ENCODE measurements at places on chromosomes 2 and 18. TPM values are rescaled to one million over a fixed set of nuclear protein-coding genes. Genes with fewer than 3 reads are reported as not detected.
A peak's percentile ranks its signal among the peaks of the same experiment; 100 is the strongest.

GRCh38 chr2:215868846-215869543 lies 144.4 kb downstream of the MREG start:
- no peaks in the 10 kb centered on the region for H3K36me3 ChIP-seq
- DNase-seq, result no peak
- no peak overlapping the region for H3K4me3 ChIP-seq
- no peaks in the 10 kb centered on the region for H3K4me1 ChIP-seq
- peaks cover 13% of the 10 kb centered on the region for H3K27me3 ChIP-seq
- H3K27ac ChIP-seq, result no peak overlapping the region

GRCh38 chr2:97663626-97663961 lies 250 bp downstream of the ACTR1B start:
- H3K27me3 ChIP-seq, result no peaks in the 10 kb centered on the region
- H3K36me3 ChIP-seq, result peaks cover 13% of the 10 kb centered on the region
- DNase-seq, result no peak

DNA sequence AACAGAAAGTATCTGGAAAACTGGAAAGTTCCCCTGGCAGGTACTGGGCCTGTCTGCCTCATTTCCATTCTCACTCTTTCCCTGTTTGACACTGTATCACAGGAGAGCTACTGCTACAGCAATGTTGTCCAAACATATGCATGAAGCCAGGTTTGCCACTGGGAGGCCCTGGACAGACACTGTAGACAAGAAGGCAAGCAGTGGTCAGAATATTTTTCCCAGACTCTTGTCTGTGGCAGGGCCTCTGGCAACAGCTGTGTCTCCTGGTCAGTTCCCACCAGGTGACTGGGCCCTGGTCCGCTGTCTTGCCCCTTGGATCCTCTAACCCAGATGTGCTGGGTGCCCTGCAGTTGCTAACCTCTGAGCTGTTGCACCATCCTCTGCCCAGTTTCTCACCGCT lies 178.9 kb upstream of the FANCL start:
- H3K4me1 ChIP-seq, result no peaks in the 10 kb centered on the region
- DNase-seq, result no peak
- peaks cover 7% of the 10 kb centered on the region for H3K27me3 ChIP-seq
- no peak overlapping the region for H3K4me3 ChIP-seq

Gene CFAP65
- not detected for total RNA-seq

Gene CNRIP1
- not detected for total RNA-seq

GRCh38 chr2:51510303-51510702 lies 478.4 kb upstream of the NRXN1 start:
- H3K27me3 ChIP-seq, result no peaks in the 10 kb centered on the region
- no peaks in the 10 kb centered on the region for H3K36me3 ChIP-seq
- H3K4me1 ChIP-seq, result no peaks in the 10 kb centered on the region

GRCh38 chr2:138329591-138329990 lies 172.0 kb upstream of the SPOPL start:
- no peak overlapping the region for H3K4me3 ChIP-seq

DNA sequence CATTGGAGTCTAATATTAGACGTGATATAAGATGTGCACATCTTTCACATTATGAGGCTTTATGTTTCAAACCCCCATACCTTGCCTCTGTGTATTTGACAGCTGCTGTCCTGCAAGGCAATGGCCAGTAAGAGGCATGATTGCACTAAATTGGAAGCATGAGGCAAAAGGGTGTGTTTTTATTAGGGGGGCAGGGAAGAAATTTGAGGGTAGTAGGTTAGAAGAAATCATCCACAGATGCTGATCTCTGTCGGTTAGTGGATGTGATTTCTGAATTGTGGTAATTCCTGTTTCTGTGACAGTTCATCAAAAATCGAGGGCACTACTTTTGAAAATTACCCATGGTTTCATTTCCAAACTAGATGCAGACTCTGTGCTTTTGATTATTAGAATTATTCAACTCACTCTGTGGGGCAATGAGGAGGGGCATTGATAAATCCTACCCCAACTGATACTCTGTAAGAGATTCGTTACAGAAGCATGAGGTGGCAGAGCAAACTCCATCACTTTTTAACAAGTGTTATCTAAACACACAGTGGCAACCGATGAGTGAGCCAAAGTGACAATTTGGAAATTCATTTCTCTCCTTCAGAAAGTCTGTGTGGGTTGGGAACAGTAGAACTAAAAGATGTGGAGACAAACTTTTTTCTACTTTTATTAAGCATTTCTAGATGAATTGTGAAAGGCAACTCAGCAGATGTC lies 453.0 kb downstream of the ARHGAP15 start:
- peaks cover 25% of the 10 kb centered on the region for H3K36me3 ChIP-seq
- no peak overlapping the region for H3K27ac ChIP-seq

DNA sequence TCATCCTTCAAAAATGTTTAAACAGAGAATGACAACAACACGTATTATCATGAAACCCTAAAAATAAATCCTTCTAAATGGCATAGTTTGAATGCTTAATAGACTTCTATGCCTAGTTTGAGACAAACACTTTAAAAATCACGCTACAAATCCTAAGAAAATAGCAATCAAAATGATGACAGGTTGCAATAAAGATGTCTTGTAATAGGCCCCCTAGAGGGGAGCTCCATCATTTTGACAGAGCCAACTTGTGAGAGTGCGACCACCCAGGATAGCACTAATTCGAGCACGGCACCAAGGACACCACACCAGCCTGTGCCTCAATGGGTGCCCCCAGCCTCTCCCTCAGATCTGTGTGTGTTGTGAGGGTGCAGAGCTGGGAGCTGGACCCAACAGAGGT lies 241.3 kb upstream of the PXDN start:
- H3K4me3 ChIP-seq, result no peak overlapping the region
- DNase-seq, result no peak
- H3K36me3 ChIP-seq, result no peaks in the 10 kb centered on the region
- no peak overlapping the region for H3K27ac ChIP-seq
- H3K27me3 ChIP-seq, result peaks cover 6% of the 10 kb centered on the region

Gene INPP1
- total RNA-seq, result 13.7 TPM

Gene RESP18
- not detected for total RNA-seq

GRCh38 chr18:31741097-31741735 lies 19.5 kb downstream of the SLC25A52 start:
- no peak overlapping the region for H3K27ac ChIP-seq
- no peaks in the 10 kb centered on the region for H3K4me1 ChIP-seq
- peak; percentile 68 for DNase-seq
- no peaks in the 10 kb centered on the region for H3K27me3 ChIP-seq
- H3K4me3 ChIP-seq, result no peak overlapping the region

- no peak for DNase-seq
- H3K4me1 ChIP-seq, result peaks cover 63% of the 10 kb centered on the region
- H3K36me3 ChIP-seq, result peaks cover 6% of the 10 kb centered on the region
- no peaks in the 10 kb centered on the region for H3K27me3 ChIP-seq
Observed at GRCh38 chr18:23998820-23999219, 15.7 kb upstream of the TTC39C start.

DNA sequence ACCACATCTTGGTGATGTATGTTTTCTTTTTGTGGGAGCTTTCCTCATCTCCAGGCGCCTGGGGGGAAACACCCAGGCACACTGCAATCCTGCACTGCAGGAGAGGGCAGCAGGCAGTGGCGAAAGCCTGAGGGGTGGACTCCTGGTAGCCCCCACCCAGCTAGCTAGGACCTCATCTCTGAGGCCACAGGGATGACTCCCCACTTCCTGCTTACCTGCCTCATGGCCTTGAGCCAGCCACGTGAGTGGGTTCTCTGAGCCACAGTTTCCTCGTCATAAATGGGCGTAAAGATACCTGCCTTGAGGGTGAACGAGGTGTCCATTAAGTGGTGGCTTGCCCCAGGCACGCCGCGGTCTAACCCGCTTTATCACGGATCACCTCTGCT lies 19.1 kb downstream of the TRAF3IP1 start:
- H3K4me3 ChIP-seq, result no peak overlapping the region
- H3K4me1 ChIP-seq, result peaks cover 9% of the 10 kb centered on the region
- H3K36me3 ChIP-seq, result no peaks in the 10 kb centered on the region

Gene REG3A
- total RNA-seq, result not detected
